ENCODE measurements at places on chromosomes 12 and 14.

DNA sequence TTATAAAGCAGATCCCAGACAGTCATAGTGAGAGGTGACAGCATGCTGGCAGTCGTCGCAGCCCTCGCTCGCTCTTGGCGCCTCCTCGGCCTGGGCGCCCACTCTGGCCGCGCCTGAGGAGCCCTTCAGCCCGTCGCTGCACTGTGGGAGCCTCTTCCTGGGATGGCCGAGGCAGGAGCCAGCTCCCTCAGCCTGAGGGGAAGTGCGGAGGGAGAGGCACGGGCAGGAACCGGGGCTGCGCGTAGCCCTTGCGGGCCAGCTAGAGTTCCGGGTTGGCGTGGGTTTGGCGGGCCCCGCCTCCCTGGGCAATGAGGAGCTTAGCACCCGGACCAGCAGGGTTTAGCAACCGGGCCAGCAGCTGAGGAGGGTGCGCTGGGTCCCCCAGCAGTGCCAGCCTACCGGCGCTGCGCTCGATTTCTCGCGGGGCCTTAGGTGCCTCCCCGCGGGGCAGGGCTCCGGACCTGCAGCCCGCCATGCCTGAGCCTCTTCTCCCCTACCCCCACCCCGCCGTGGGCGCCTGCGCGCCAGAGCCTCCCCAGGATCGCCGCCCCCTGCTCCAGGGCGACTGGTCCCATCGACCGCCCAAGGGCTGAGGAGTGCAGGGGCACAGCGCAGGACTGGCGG lies 451.2 kb upstream of the DCN start:
- DNase-seq: no peak

DNA sequence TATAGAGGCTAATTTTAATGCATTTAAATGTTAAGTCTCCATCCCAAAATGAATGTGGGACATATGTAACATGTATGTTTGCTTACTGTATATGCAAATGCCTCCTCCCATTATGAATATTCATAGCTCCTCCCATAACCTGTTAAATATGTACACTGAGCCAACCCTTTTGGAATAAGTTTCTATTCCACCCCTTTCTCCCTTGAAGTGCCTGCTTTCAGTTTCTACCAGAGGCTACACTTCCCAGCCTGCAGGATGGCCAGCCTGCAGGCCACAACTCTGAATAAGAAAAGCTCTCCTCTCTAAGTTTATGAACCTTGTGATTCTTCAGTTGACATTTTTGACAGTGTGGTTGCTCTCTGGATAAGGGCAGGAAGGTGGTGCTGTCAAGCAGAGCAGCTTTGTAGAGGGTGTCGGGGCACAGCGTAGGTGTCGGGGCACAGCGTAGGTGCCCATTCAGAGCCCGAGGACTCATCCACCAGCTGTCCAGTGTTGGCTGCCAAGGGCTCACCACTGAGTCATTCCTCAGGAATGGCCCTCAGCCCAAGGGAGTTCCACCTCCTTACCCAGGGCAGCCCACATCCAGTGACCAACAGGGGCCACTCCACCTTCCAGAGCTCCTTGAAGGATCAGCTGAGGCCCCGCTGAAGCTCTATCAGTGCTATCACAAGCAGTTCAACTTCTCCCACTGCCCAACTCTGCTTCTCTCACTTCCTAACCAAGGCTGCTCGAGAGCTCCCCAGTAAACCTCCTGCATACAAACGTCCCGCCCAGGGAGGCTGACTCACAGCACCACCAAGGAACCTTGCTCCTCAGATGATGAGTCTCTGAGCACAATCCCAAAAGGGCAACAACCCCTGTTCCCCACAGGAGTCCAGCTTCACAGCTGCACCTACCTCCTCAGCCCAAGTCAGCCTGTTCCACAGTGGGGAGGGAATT lies 31.4 kb downstream of the VWF start:
- no peak for DNase-seq

DNA sequence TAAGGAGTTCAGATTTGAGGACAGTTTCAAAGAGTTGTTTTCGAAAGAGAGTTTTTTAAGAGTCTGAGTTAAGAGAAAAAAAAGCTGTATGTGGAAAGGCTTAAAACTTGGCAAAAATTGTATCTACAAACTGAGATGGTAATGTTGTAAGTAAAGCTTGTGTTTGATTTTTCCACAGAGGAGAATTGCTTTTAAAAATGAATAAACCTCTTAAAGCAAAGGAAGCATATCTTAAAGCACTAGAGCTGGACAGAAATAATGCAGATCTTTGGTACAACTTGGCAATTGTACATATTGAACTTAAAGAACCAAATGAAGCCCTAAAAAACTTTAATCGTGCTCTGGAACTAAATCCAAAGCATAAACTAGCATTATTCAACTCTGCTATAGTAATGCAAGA lies 50.3 kb downstream of the TMTC3 start:
- no peak for DNase-seq

DNA sequence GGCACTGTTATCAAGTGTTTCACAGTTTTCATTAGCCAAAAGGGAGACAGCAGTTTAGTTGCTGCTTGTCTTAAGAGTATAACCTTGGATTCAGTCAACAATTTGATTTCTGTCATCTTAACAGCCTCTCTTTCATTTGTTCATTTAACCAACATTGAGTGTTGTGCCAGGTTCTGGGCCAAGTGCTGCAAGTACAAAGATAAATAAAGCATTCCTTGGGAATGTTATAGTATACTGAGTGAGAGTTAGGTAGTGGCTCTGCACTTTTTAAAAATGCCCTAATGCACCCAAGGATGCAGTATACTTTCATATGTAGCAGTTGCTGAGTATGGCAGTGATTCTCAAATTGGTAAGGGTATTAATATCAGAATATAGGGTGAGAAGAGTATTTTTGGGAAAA lies 15.4 kb downstream of the APAF1 start:
- no peak for DNase-seq

DNA sequence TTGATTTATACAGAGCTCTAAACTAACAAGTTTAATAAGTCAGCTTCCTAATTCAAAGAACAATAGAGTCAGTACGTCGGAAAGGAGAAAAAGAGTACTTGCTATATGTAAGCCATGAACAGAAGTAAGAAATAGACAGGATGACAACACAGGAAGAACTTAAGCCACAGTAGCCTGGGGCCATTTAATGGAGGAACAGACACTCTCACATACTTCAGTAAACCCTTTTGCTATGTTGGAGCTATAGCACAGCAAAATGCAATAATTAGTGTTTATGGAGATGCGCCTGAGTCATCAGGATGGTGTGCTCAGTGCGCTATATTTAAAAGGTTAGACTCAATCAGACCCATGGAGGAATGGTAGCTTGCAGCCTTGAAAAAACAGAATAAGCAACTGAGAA lies 61.0 kb downstream of the SRGAP1 start:
- no peak for DNase-seq

DNA sequence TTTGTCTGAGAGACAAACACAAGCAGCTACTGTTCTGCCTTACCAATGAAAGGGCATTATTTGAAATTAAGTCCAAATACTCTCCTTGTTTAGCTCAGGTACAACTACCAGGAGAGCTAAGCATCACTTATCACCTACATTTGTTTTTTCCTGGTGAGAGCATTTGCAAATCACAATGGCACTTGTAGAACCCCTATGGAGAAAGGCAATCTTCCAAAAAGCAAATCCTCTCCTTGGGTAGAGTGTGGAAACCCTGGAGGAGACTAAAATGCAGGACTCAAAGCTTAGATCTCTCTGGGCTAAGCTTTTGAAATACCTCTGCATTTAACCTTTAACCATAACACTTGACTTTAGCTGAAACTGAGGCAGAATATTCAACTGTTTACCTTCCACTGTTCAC lies 20.8 kb downstream of the GTSF1 start:
- DNase-seq: no peak

- DNase-seq: no peak
Observed at GRCh38 chr14:59133709-59134108, 54.8 kb upstream of the DAAM1 start.
